Activated CD4-positive, alpha-beta T cell treated with anti-CD3 and anti-CD28 coated beads for 24 hours (primary cell): ENCODE measurements at places on chromosomes 3 and 15.

DNA sequence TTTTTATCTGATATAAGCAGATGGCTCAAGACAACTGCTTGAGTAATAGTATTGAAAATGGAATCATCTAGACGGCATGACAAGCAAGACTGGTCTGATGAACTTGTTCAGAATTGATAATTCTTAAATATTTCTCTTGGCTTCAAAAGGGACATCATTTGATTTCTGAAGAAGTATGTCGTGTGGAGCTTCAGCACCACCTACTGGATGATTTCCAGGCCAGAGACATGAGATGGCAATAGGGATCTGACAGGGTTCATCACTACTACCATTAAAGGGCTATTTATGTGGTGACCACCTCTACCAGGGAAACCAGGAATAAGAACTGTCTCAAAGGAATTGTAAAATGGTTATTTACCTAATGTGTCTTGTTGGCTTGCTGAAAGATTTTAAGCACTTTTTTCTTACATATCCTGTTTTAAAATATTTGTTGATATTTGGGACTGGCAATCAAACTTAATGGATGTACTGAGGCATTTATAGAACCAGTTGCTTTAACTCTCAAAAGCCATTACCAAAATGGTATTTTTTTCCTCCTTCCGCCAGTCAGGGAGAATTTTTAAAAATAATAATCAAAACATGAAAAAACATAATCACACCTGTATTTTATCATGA lies 99.5 kb upstream of the FAM98B start:
- DNase-seq = peak; percentile 31

- no peak for DNase-seq
These were observed 25.2 kb downstream of the CCNL1 start for GRCh38 chr3:157134620-157135191.

- DNase-seq = no peak
These were observed 96.0 kb upstream of the VGLL4 start for GRCh38 chr3:11739706-11740105.

GRCh38 chr3:59811160-59811559 lies 761.3 kb upstream of the CFAP20DC start:
- DNase-seq = no peak

DNA sequence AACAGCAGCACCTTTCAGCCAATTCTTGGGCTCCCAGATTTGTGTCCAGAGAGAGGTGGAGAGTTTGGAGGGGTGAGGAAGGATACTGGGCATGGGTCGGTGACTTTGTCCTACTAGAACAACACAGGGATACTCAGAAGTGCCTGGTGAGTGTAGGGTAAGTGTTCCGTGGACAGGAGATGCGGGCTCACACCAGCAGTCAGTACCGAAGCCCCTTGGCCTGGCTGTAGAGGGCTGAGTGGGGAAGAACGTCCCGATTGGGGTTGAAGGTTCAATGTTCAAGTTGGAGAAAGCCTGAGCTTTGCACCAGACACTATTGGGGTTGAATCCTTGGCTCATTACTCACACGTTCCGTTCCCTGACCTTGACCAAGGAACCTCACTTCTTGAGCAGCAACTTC lies 40.8 kb upstream of the SLC6A11 start:
- no peak for DNase-seq

DNA sequence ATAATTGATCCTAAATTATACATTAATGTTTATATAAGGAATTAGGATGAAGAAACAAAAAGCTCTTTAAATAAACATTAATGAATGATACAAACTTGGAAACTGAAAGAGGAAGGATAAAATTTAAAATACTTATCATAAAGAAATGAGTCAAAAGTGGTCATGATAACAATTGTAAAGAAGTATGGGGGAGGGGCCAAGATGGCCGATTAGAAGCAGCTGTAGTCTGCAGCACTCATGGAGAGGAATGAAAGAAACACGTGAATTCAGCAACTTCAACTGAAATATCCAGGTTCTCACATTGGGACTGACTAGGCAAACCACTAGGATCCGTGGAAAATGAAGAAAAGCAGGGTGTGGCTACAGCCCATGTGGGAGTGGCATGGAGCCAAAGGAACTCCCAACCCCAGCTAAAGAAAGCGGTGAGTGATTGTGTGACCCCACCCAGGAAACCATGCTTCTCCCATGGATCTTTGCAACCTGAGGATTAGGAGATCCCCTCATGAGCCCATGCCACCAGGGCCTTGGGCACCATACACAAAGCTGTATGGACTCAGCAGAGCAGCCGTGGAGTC lies 13.1 kb upstream of the CP start:
- DNase-seq = no peak

DNA sequence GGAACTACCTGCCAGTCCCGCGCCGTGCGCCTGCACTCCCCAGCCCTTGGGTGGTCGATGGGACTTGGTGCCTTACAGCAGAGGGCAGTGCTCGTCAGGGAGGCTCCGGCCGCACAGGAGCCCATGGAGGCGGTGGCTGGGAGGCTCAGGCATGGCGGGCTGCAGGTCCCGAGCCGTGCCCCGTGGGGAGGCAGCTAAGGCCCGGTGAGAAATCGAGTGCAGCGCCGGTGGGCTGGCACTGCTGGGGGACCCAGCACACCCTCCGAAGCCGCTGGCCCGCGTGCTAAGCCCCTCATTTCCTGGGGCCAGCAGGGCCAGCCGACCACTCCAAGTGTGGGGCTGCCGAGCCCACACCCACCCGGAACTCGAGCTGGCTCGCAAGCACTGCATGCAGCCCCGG lies 580.2 kb downstream of the ZIC1 start:
- no peak for DNase-seq

DNA sequence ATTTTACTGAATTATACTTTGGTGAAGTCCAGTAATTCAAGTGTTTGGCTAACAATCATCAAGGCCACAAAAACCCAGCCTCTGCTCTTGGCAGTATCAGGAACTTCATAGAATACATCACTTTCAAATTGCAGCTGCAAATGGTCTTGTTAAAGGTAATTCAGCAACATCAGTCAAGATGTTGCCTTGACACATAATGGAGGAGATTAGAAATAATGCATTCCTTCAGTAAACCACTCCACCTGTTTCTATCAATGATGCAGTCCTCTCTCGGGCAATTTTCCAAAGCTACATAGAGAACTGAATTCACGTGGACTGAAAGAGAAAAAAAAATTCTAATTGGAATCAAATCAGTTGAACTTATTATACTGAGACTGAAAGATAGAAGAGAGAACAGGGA lies 279.3 kb downstream of the VGLL3 start:
- no peak for DNase-seq

- no peak for DNase-seq
These were observed 80.9 kb upstream of the ARHGEF26 start for GRCh38 chr3:154040283-154040682.

GRCh38 chr15:100291106-100291505 lies 50.7 kb downstream of the ADAMTS17 start:
- no peak for DNase-seq

GRCh38 chr3:102094506-102094905 lies 245.2 kb downstream of the NFKBIZ start:
- no peak for DNase-seq

DNA sequence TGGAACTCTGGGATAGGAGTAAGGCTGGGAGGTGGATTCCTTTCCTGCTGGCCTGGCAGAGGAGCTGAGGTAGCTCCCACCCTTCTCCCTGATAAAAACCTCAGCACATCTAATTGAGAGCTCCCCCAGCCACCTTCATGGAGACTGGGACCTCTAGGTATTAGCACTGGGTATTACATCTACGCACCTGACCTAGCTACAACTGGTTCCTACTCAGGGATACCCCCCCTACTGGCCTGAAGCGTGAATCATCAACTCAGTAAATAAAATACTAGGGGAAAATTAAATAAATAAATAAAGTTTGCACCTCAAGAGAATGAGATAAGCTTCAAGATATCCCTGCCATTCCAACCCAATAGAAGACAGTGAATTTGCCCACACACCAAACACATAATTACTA lies 140.4 kb downstream of the NEK10 start:
- no peak for DNase-seq

- no peak for DNase-seq
These were observed 156.0 kb upstream of the MRPL3 start for GRCh38 chr3:131658771-131659170.

DNA sequence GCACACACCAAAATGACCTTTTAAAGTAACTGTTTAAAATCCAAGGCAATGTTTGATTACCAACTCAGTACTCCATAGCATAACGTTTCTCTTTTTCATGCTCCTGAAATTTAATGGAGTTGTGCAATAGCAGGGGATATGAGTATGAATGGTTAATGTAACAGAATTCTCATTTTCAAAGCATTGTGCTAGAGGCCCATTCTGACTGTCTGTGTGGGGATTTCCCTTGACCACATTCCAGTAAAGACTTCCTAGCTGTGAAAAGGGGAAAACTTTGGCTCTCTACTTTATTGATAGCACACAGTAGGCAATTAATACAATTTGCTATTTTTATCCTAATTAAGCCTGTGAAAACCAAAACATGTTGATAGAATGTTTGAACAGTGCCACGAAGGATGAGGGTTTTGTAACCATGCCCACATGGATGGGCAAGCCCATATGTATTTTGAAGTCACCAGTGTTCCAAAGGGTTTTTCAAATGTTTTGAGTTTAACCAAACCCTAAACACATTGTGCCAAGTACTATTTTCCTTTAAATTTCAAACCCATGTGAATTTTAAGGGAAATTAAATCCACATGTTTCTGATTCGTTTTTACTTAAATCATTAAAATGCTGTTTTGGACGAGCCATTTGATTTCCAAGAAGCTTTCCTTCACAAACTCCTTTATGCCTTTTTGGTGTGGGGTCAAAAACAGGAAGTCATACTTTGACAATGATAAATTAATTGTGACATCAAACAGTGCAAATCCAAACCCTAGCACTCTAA lies 261.2 kb downstream of the SHOX2 start:
- no peak for DNase-seq

DNA sequence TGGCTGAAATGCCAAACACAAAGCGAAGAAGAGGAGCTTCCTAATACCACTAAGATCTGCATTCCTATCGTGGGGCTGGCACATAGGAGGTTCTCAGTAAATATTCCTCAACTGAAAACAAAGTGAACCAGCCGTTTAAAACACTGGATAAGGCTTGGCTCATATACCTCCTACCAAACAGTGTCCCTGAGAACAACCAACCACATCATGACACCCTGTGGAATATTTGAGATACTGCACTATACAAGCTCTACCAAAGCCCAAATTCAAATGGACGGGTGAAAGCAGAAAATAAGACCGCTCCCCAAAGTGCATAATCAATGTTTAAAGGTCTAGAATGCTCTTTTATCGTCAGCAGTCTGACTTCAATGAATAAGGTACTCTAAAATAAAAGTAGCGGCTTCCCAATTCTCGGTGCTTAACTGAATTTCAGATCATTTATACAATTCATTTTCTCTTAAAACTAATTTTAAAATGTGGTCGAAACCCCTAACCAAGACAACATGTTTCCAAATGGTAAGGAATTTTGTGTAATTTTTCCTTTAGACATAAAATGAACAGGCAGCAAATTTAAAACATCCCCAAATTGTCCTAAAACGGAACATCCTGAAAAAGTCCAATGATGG lies 425.8 kb downstream of the ERC2 start:
- DNase-seq = no peak

DNA sequence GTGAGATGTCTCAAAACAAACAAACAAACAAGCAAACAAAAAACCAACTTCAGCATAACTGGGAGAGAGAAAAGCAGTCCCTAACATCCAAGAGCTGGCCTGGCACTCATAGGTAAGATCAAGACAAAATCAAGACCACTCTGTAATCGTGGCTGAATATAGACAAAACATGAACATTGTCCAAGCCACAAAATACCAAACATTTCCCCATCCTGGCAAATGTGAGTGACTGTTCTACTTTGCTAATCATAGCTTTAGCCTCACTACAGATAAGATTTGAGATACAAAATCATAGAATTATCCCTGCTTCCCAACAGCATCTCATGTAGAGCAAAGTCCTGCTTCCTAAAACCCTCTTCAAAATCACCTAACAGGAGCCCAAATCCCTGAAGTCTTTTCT lies 116.7 kb upstream of the PRTG start:
- DNase-seq = no peak

DNA sequence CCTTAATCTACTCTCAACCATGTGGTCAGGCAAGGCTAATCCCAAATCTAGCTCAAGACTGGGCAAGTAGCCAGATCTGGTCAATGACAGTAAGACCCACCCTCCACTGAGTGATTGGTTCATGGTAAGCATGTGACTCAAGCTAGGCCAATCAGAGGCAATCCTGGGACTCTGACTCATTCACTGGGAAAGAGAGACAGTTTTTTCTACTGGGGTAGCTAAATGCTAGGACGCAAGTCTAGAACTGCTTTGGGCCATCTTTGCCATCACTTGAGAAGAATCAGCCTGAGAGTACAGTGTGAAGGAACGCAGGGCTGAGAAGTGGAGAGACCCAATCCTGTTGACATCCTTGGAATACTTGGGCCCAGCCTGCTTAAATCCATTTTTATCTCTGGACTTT lies 9.4 kb upstream of the RAD18 start:
- DNase-seq = no peak

DNA sequence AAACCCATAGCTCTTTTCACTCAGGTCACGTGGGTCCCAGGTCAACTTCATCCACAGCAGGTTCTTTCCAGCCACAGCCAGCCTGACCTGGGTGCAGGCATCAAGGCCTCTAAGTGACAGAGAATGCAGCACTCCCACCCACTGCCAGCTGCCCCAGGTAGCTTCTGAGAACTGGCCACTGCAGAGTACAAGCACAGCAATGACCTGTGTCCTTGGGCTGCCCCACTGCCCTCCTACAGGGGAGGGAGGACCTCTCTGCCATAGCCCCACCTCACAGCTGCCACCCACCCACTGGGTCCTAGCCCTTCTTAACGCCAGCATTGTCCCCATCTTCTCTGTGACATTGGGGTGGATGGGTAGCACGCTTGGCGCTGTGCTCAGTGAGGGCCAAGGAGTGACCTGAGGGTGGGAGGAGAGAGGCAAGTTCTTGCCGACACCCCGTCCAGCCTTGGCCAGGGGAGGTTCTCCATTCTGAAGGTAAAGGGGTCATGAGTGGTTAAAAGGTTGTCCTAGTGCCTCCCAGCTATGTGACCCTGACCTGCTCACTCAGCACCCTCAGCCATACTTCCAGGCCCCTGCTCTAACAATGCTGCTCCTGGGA lies 12.4 kb downstream of the CISH start:
- DNase-seq = no peak

DNA sequence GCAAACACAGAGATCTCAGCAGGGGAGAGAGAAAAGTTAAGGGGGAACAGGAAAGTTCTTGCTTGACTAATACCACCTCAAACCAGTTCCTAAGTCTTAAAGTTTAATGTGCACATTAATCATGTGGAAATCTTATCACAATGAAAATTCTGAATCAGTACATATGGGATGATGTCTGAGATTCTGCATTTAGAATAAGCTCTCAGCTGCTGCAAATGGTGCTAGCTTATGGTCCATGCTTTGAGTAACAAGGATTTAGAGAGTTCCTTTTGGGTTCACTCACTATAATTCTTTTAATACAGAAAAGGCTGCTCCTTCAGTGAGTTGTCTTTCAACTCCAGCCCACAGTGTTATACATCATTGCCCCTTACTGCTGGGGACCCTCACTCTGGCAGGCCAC lies 99.5 kb upstream of the THRB start:
- DNase-seq = no peak

GRCh38 chr15:35491999-35492398 lies 54.0 kb downstream of the DPH6 start:
- DNase-seq = no peak
